ENCODE measurements at places on chromosomes 4 and X.

- DNase-seq: peak; percentile 51
Observed at GRCh38 chrX:11533199-11533651, 132.5 kb downstream of the ARHGAP6 start.

- DNase-seq: no peak
Observed at GRCh38 chrX:135193740-135194139, 22.5 kb upstream of the CT55 start.

DNA sequence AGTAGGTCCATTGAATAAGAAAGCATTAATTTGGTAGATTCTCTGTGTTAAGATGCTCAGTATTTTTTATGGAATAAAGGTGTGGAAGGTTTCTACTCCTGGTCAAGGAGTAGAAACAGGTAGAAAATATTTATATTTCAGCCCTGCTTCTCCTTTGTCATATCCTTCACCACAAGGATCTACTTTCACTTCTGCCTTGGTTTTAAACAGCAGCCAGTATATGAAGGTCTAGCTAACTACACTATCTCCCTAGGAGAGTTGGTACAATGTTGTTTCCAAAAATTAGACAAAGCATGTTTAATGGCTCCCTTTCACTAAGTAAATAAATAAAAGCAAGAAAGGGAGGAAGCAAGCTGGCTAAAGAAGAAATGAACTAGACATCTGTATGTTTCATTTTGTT lies 44.6 kb upstream of the GYPA start:
- peak; percentile 4 for DNase-seq

DNA sequence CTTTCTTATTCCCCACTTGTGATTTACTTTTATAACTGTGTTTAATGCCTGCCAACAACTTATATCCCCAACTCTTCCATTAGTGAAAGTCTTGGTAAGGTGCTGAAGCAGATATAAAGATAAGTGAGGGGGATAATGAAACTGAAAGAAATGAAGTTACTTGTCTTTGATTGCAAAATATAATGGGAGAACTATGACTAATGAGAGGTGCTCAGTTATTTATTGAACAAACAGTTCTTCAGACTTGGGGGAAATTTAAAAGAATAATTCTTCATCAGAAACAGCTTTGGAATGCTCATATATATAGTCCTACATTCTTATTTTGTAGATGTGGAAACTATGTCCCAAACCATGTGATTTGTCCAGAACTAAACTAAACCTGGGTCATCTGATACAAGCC lies 213.5 kb downstream of the TEX13A start:
- DNase-seq: no peak

DNA sequence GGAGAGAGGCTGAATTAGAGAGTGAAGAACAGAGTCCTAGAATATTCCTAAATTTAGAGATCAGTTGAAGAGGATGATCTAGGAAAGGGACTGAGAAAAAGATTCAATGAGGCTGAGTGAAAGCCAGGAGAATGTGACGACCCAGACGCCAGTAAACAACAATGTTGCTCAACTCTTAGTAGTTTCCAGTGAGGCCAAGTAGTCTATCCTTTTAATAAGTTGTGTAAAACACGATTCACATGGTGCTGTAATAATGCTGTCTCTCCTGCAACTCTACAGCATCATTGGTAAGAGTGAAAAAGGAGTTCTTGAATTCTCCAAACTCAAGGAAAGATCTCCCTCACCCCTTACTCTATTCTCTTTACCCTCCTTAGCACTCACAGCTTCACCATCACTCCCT lies 140.3 kb downstream of the CFAP299 start:
- DNase-seq: no peak

GRCh38 chr4:69910016-69910782 lies 20.7 kb upstream of the CSN1S1 start:
- DNase-seq: no peak

- no peak for DNase-seq
Observed at GRCh38 chr4:184632842-184633241, 16.4 kb downstream of the CASP3 start.

DNA sequence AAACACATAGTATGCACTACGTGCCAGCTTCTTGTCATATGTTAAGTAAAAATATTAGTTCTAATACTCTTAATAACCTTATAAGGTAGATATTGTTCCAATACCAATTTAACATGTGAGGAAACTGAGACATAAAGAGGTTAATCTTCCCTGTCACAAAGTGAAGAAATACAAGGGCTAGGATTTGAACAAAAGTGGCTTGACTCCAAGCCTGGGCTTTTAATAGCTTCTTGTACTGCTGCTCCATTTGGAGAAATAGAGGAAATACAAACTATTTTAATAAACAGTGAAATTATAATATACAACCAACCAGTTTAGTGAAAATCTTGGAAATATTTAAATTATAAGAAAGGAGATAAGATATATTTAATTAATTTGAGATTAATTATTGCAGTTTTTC lies 33.2 kb downstream of the TLL1 start:
- DNase-seq: no peak

GRCh38 chr4:123408471-123409084 lies 12.0 kb downstream of the SPRY1 start:
- DNase-seq: no peak

DNA sequence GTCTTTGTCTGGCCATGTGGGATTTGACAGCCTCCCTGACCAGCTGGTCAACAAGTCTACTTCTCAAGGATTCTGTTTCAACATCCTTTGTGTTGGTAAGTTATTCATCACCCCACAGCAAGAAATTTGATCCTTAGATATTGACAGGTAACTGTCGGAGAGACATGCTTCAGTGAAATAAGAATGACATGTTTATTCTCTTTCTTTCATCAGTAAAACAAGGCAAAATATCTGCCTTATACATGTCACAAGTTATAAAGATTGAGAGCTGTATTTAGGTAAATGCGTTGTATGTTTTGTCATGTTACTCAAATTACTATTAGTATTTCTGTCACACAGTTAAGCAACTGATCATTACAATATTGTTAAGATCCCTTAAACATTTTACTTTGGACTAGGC lies 46.9 kb downstream of the SEPTIN11 start:
- DNase-seq: peak; percentile 43

- peak; percentile 69 for DNase-seq
Observed at GRCh38 chrX:153032397-153033118, 23.7 kb upstream of the PNMA3 start.

GRCh38 chr4:126369076-126369475 lies 1054.3 kb downstream of the FAT4 start:
- no peak for DNase-seq

DNA sequence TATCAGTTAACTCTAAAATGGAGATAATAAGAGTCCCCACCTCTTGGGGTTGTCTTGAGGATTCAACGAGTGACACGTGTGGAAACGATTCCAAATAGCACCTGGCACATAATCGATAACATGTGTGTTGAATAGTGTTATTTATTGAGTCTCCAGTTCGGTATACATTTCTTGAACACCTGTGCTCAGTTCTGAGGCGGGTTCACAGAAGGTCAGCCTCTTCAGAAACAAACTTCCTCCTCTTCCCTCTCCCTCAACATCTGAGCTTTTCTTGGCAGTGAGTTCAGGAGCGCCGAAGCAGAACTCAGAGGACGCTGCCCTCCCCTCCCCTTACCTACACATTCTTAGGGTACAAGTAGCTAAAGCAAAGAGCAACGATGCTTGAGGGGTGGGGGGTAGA lies 934 bp downstream of the PDHA1 start:
- DNase-seq: no peak

DNA sequence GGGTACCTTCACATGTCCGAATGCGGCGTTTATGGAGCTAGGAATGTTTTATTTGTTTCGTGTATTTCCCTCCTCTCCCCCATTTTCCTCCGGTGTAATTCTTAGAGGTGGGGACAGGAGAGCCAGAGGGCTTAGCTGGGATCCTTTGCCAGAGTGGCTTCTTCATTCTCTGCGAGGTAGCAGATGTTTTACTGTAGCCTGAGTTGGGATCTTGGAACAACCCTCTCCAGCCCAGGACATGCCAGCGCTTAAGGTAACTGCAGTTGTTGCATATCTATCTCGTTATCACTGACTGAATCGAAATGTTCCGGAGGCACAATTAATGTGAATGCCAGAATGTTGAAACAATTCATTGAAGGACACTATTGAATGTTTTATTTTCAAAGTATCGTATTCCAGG lies 59.0 kb upstream of the DYNLT3 start:
- no peak for DNase-seq

GRCh38 chr4:37628977-37629609 lies 57.1 kb downstream of the RELL1 start:
- DNase-seq: no peak

All from NCI-H1417 (cell line).